Mesenchymal stem cell (in vitro differentiated cells and primary cell): ENCODE measurements at places on chromosomes 7 and 10.

GRCh38 chr7:98995523-98996149 is 117.3 kb downstream of the TRRAP start:
- peaks cover 11% of the 10 kb centered on the region for H3K4me1 ChIP-seq
- no peaks in the 10 kb centered on the region for H3K27me3 ChIP-seq
- H3K4me3 ChIP-seq: no peak overlapping the region
- H3K27ac ChIP-seq: no peak overlapping the region
- no peak for DNase-seq

- no peak overlapping the region for H3K4me3 ChIP-seq
- H3K27me3 ChIP-seq: no peaks in the 10 kb centered on the region
- no peak overlapping the region for H3K27ac ChIP-seq
- no peaks in the 10 kb centered on the region for H3K4me1 ChIP-seq
- DNase-seq: no peak
These were observed 24.9 kb downstream of the GSAP start for GRCh38 chr7:77391230-77391629.

DNA sequence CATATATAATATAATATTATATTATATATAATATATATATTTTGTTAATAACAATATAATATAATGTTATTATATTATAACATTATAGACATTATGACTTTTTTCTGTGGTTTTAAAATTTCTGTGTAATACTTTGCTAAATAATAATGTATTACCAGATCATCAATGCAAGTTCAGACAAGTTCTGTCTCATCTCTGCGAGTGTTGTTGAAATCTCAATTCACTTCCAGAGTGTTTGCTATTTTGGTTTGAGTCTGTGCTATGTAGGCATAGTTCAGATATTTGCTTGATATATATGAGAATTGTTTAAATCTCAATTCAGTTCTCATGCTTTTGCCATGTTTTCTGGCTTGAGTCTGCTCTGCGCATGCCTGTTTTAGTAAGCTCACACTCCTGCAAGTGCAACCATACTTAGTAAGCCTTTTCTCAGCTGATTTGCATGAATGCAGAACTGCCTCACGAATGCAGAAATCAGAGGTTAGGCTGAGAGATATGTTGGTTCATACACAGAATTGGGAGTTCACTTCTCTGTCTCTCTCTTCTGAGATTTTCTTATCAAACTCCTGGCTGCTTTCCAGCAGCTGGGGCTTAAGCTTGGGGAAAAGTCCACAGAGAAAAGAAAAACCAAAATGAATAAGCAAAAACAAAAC is 830.2 kb upstream of the SORCS1 start:
- H3K4me1 ChIP-seq: no peaks in the 10 kb centered on the region
- DNase-seq: no peak
- no peak overlapping the region for H3K27ac ChIP-seq

DNA sequence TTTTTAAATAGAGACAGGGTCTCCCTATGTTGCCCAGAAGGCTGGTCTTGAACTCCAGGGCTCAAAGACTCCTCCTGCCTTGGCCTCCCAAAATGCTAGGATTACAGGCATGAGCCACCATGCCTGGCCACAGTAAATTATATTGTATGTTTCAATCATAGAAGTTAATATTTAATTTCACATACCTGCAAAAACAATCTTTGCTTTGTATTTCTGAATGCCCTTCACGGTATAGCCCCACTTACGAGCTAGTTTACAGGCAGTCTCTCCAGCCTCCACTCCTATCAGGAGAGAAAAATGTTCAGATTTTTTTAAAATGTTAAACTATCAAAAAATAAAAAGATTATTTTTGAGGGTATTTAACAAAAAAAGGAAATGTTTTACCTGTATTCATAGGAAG is 10.4 kb downstream of the OAT start:
- no peaks in the 10 kb centered on the region for H3K4me1 ChIP-seq
- no peaks in the 10 kb centered on the region for H3K27me3 ChIP-seq
- peaks cover 23% of the 10 kb centered on the region for H3K36me3 ChIP-seq
- H3K27ac ChIP-seq: no peak overlapping the region
- no peak for DNase-seq

GRCh38 chr7:155490697-155491628 is 33.0 kb downstream of the EN2 start:
- H3K4me3 ChIP-seq: no peak overlapping the region
- H3K27me3 ChIP-seq: peaks cover 52% of the 10 kb centered on the region
- H3K36me3 ChIP-seq: no peaks in the 10 kb centered on the region
- H3K4me1 ChIP-seq: peaks cover 13% of the 10 kb centered on the region

DNA sequence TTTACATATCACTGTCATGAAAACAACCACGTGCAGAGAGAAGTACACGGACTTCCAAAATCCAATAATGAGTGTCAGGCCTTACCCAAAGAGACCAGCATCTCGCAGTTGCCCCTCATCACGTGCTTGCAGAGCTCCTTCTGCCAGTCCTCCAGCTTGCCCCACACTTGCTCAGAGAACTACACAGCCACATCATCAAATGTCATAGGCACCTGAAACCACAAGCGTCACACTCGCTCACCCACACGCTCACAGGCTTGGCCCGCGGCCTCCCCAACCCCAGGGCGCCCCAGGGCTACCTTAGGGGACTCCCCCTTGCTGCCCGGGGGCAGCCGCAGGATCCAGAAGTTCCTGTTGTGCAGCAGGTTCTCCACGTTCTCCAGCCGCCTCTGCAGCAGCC is 123.4 kb upstream of the ZNF746 start:
- H3K27me3 ChIP-seq: no peaks in the 10 kb centered on the region
- peaks cover 3% of the 10 kb centered on the region for H3K4me1 ChIP-seq
- H3K4me3 ChIP-seq: no peak overlapping the region
- no peak overlapping the region for H3K27ac ChIP-seq
- no peak for DNase-seq

GRCh38 chr7:145143685-145144084 is 307.8 kb upstream of the TPK1 start:
- H3K27ac ChIP-seq: no peak overlapping the region
- no peaks in the 10 kb centered on the region for H3K36me3 ChIP-seq
- no peak for DNase-seq
- H3K4me3 ChIP-seq: no peak overlapping the region

DNA sequence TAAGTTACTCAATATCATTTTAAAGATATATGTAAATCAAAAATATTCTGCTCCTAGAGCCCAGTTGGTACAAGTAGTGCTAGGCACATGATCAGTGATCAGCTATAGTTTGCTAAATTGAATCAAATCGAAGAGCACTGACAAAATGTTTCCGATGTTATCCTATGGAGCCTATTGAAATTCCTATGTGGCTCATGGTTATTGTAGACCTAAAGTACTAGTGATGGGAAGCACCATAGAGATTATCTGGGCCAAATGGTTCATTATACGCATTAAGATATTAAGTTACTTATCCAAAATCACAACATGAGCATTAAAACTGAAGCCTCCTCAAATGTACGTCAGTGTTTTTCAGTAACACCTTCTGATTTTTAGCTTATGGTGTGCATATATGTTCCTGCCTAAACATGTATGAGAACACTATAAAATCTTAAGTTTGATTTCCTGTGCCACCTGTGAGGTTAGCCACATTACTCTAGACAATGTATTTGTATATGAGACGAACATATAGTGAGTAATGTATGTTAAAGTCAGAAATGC is 103.2 kb downstream of the IQUB start:
- H3K27ac ChIP-seq: no peak overlapping the region
- no peaks in the 10 kb centered on the region for H3K36me3 ChIP-seq
- H3K4me1 ChIP-seq: no peaks in the 10 kb centered on the region

DNA sequence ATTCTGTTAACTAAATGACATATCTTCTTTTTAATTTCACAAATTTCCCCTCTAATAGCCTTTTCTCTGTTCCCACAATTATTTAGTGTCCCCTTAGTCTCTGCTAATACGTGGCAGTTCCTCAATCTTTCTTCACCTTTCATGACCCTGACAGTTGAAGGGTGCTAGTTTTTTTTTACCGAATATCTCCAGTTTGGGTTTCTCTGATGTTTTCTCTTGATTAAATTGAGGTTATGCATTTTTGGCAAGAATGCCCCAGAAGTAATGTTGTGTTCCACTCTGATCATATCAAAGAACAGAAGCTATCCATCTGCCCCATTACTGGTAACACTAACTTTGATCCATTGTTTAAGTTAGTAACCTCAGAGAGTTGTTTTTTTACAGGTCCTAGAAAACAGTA is 133.6 kb upstream of the ASAH2 start:
- no peak overlapping the region for H3K27ac ChIP-seq
- H3K4me3 ChIP-seq: no peak overlapping the region
- no peaks in the 10 kb centered on the region for H3K27me3 ChIP-seq
- no peaks in the 10 kb centered on the region for H3K36me3 ChIP-seq

DNA sequence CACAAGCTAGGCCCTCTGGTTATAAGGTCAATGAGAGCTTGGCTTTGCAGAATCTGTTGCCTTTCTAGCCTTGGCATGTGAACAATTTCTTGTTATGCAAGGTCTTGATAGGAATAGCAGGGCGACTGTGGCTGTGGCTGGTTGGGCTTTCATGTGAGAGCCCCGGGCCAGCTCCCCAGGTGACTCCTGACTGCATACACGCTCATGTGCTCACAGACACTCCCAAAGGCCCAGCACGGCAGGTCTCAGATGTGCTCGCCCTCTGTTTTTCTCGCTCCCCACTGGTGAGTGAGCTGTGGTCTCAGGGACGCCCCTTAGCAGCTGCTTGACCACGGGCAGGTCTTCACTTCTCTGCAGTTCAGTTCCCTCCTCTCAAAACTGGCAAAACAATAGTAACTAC is 37.1 kb upstream of the ZNF32 start:
- H3K27ac ChIP-seq: no peak overlapping the region
- H3K4me3 ChIP-seq: no peak overlapping the region
- DNase-seq: no peak
- no peaks in the 10 kb centered on the region for H3K36me3 ChIP-seq
- H3K4me1 ChIP-seq: peaks cover 11% of the 10 kb centered on the region

DNA sequence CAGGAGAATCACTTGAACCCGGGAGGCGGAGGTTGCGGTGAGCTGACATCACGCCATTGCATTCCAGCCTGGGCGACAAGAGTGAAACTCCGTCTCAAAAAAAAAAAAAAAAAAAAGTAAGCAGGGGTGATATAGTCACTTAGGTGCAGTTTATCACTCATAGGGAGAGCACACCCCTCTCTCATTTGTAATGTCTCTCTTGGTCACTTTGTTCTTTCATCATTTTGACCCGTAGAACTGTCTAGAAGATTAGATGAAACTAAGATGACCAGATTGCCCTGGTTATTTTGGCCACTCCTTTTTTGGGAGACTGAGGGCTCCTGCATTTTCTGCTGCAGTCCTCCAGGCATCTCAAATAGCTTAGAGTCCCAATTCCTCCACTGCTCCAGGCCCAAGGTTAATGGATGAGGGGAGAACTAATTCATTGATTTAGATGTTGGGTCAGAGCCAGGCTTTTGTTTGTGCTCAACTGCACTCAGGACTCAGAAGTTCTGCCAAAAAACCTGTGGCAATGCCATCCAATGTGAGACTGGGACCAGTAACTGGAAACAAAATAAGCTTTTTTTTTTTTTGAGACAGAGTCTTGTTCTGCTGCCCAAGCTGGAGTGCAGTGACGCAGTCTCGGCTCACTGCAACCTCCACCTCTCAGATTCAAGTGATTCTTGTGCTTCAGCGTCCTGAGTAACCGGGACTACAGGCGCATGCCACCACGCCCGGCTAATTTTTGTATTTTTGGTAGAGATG is 50.0 kb upstream of the CAMK1D start:
- H3K27ac ChIP-seq: no peak overlapping the region
- H3K27me3 ChIP-seq: no peaks in the 10 kb centered on the region
- no peaks in the 10 kb centered on the region for H3K36me3 ChIP-seq
- no peak for DNase-seq
- H3K4me1 ChIP-seq: no peaks in the 10 kb centered on the region

GRCh38 chr7:93973134-93973533 is 31.0 kb downstream of the BET1 start:
- no peak overlapping the region for H3K27ac ChIP-seq
- DNase-seq: no peak
- H3K4me3 ChIP-seq: peak overlapping the region; percentile 44
- H3K36me3 ChIP-seq: no peaks in the 10 kb centered on the region

GRCh38 chr10:62264702-62265436 is 3.8 kb downstream of the RTKN2 start:
- DNase-seq: peak; percentile 92
- H3K4me1 ChIP-seq: no peaks in the 10 kb centered on the region
- no peaks in the 10 kb centered on the region for H3K27me3 ChIP-seq
- H3K27ac ChIP-seq: no peak overlapping the region
- H3K4me3 ChIP-seq: no peak overlapping the region

DNA sequence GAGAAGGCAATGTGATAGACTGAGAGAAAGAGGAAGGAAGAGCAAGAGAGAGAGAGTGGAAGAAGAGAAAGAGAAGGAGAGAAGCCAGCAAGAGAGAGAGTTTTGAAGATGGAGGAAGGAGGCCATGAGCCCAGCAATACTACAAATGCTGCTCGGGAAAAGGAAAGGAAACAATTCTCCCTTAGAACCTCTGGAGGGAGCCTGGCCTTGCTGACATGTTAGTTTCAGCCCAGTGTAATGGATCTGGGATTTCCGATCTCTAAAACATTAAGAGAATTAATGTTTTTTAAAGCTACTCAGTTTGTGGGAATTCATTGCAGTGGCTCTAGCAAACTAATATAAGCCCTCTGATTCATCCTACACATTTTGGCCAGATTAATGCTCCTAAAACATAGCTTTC is 206.8 kb upstream of the MTPN start:
- H3K27me3 ChIP-seq: no peaks in the 10 kb centered on the region
- DNase-seq: peak; percentile 35

DNA sequence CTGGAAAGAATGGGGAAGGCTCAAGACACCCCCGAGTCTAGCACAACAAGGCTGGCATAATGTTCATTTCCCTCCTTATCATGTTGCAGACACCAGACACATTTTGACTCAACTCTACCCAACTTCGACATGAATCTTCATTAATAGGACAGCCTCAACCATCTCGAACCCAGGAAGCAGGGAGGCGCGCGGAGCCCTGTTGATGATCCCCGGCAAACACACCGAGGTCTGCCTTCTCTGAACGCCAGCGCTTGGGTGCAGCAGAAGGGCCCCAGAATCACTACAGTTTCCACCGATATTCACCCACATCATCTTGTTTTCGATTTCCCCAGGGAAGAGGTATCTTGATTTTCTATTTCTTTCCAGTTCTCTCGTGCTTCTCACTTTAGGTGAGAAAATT is 563.6 kb downstream of the TCERG1L start:
- no peak for DNase-seq
- no peak overlapping the region for H3K4me3 ChIP-seq
- no peak overlapping the region for H3K27ac ChIP-seq
- H3K4me1 ChIP-seq: no peaks in the 10 kb centered on the region
- H3K36me3 ChIP-seq: no peaks in the 10 kb centered on the region
- H3K27me3 ChIP-seq: no peaks in the 10 kb centered on the region

DNA sequence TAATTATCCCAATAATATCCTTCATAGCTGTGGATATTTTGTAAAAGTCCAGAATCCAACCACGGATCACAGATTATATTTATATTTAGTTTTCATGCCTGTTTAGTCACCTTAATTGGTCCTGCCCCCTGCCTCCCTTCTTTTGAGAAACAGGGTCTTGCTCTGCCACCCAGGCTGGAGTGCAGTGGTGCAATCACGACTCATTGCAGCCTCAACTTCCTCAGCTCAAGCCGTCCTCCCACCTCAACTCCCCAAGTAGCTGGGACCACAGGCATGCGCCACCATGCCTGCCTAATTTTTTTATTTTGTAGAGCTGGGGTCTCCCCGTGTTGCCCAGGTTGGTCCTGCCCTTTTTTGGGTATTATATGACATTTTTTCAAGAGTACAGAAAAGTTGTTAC is 129.4 kb downstream of the KAT6B start:
- H3K27ac ChIP-seq: no peak overlapping the region
- DNase-seq: no peak
- H3K27me3 ChIP-seq: no peaks in the 10 kb centered on the region
- no peak overlapping the region for H3K4me3 ChIP-seq
